GM04503 (cell line): ENCODE measurements at places on chromosomes 1 and 21.

- DNase-seq, result no peak
Measured at GRCh38 chr1:66298464-66298863, 235.5 kb upstream of the SGIP1 start.

- no peak for DNase-seq
Measured at GRCh38 chr21:44946254-44947041, 6.6 kb downstream of the SLX9 start.

- DNase-seq, result peak; percentile 76
Measured at GRCh38 chr1:117838911-117839310, 90.5 kb downstream of the GDAP2 start.

DNA sequence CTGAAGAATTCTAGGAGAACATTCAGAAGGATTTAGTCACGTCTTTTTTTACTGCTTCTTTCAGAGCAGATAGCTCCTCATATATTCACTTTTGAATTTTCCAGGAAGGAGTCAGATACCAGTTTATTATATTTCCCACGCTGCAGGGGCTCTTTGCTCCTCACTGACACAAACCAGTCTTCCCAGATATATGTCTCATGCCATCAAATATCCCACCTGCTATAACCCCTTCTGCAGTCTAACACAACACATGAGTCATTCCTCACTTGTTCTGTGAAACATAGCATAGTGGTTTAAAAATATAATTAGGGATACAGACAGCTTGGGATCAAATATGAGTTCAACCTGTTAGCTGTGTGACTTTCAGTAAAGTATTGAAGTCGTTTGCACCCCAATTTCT is 251.7 kb upstream of the DPYD start:
- DNase-seq, result no peak

DNA sequence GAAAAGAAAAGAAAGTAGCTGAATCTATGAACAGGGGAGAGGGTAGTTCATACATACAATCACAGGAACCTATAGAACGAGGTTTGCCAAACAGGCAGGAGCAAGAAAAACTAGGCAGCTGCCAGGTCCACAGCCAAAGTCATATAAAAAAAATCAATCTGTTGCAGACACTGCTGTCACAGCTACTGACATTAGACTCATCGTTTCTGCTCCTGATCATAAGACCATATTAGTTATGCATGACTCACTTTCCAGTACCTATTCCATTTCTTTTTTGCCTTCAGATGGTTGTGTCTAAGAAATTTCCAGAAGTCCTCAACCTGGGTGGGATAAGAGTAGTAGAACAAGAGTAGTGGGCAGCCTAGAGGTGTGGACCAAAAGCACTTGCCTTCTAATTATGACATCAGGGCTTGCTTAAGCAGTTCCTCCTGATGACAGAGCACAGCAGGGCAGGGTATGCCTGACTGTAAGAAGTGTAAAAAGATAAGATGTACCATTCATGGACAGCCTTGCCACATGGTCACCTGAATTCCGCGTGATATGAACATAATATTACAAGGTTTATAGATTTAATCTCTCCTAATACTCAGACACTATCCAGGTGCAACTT is 323.2 kb upstream of the SGIP1 start:
- no peak for DNase-seq

GRCh38 chr1:157110003-157110402 is 10.4 kb upstream of the ETV3L start:
- no peak for DNase-seq

- DNase-seq, result peak; percentile 64
Measured at GRCh38 chr21:26070822-26071425, 99.6 kb downstream of the APP start.

DNA sequence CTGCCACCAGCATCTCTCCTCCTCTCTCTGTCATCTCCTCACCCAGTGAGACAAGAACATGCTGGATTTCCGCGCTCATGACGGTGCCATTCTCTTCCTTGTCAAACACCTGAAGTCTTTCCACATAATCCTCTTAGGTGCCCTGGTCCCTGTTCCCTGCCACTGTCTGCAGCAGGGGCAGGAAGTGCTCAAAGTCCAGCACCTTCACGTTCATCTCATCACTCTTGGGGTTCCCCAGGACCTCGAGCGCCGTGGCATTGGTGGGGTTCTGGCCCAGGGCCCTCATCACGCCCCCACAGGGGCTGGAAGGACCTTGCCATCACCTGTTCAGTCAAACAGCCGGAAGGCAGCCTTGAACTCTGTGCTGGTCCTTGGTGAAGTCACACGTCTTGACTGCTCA is 9.1 kb upstream of the AGPAT3 start:
- no peak for DNase-seq

- DNase-seq, result no peak
Measured at GRCh38 chr1:198326915-198327314, 170.1 kb downstream of the NEK7 start.

DNA sequence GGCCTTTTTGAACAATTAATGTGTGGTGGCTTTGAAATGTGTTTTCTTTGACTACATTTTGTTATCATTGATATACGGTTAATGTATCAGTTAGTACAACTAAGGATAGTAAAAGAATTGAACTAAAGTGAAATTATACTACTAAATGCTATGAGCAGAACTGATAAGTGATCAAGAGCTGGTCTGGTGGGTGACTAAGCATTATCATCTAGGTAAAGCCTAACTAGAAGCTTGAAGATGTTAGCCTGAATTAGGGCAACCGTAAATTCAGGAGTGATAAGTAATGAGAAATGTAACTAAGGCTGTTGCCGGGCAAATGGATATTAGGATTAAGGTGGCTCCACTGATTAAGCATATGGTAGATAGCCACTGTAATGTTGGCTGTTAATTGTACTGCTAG is 16.0 kb upstream of the GCLM start:
- DNase-seq, result no peak

DNA sequence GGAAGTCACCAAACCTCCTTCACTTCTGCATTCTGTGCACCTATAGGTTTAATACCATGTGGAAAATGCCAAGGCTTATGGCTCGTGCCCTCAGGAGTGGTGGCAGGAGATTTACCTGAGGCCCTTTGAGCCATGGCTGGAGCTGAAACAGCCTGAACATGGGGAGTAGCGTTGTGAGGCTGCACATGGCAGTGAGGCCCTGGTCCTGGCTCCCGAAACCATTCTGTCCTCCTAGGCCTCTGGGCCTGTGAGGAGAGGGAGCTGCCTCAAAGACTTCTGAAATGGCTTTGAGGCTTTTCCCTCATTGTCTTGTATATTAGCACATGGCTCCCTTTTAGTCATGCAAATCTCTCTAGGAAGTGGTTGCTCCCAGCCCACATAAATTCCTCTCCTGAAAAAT is 20.6 kb downstream of the PTGFR start:
- DNase-seq, result no peak

GRCh38 chr21:42308914-42309752 is 6.1 kb downstream of the TFF3 start:
- DNase-seq, result no peak

DNA sequence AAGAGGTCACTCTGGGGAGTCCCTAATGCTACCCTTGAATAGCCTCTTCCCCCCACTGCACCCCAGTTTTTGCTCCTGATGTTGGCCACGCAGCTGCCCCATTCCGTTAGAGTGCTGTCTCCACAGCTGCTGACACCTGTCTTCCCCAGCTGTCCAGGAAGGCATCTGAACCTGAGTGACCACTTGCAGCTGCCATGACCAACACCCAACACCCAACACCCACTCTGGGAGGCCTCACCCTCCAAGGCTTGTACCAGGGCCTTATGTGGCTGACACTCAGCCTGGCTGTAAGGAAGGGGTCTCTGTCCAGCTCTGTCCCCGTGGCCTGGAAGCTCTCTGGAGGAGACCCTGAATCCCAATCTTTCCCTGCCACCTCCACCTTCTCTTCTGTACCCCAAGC is 26.7 kb upstream of the LDLRAP1 start:
- DNase-seq, result no peak

- no peak for DNase-seq
Measured at GRCh38 chr1:176341656-176342055, 121.3 kb upstream of the PAPPA2 start.

DNA sequence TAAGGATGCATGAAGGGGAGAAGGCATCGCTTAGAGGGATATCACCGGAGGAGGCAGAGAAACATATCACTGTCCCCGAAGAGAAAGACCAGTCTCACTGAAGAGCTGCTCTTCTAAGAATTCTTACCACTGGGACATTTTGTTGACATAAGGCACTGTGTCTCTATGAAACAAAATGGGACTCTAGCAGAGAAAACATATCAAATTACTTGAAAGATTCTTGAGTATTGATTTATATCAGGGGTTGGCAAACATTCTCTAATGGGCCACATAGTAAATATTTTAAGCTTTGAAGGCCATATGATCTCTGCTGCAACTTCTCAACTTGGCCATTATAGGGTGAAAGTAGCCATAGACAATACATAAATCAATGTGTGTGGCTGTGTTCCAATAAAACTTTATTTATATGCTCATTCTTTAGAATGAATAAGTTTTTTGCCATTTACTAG is 41.0 kb upstream of the GREM2 start:
- no peak for DNase-seq

DNA sequence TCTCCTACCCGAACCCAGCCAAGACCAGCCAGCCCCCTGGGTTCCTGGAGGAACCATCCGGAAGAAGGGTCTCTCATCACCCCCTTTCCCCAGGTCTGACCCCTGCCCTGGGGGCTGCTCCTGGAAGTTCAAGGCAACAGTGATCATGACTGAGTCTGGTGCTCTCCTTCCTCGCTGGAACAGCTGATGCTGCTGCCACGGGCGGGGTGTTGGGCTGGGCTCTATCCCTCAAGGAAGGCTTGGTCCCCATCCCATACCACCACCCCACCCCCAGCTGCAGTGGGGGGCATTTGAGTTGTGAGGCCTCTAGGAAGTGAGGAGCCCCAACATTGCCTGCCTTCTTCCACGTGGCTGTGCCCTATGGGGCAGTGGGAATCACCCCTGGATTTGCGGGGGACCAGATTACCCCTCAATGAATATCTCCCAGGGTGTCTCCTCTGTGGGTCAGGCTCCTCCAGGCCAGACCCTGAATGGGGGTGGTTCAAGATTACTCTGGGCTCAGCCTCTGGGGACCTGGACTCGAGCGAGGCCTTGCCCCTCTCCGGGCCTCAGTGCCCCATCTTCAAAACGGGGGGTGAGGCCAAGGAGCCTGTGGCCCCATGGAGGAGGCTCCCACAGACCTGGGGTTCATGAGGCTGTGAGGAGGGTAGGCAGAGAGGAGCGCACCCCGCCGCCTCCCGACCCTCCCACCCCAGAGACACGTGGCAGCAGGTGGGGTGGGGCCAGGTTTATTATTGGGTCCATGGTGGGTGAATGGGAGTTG is 2.8 kb downstream of the MASP2 start:
- no peak for DNase-seq

GRCh38 chr1:51331206-51332100 is 1.1 kb upstream of the TTC39A start:
- DNase-seq, result no peak
